ENCODE measurements at places on chromosomes 6 and 20. TPM values are rescaled to one million over a fixed set of nuclear protein-coding genes. Genes with fewer than 3 reads are reported as not detected.

SLPI gene
- total RNA-seq, result 0.13 TPM

OR2B6 gene
- total RNA-seq, result 0.09 TPM

PRICKLE4 gene
- total RNA-seq, result 2.6 TPM

BMP7 gene
- 3.8 TPM for total RNA-seq

BLOC1S5 gene
- total RNA-seq, result 15.7 TPM

MOCS1 gene
- 5.8 TPM for total RNA-seq

DNA sequence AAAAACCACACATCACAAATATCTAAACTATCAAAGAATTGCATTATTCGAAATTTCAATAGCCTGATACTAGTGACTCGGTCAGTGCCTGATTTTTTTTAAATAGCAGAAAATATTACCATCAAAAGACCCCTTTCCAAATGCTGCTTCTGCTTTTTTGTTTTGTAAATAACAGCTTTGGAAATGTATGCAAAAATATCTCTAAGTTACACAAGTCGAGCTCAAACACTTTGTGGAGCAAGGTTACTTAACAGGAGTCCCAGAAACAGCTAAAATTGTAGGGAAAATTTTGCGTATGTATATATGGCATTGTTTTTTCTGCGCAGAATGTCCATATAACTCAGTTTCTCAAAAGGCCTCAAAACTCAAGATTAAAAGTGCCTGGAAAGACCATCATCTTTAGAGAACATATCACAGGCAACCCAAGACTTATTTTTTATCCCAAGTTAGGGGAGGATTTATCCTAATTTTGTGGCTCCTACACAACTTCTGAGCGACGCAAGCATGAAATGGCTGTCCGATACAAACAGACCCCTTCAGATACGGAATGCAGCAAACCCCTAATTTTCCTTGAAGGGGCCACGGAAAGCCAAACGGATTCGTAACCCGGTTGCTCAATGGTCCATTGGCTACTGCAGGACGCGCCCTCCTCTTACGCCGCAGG lies 1.3 kb downstream of the CEP85L start:
- peak overlapping the region; percentile 91 for H3K4me3 ChIP-seq
- H3K36me3 ChIP-seq, result no peaks in the 10 kb centered on the region
- H3K27ac ChIP-seq, result peak overlapping the region; percentile 97
- DNase-seq, result peak; percentile 83
- H3K27me3 ChIP-seq, result no peaks in the 10 kb centered on the region

DNA sequence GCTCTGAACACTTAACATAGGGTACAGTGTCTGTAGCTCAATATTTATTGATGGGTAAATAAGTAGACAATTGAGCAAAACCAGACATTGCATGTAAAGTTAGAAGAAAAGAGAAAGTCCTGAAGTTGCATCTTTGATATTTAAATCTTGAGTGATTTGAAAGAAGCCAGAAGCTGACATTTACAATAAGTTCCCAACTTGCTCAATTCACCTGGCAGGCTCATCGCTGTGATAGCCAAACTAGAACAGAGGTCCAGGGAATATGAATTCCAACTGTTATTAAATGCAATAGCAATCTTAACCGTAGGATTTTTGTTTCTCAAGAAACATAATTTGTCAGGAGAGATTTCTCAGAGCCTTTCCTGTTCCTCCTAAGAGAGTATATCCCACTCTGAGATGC lies 65.9 kb upstream of the EDN1 start:
- DNase-seq, result peak; percentile 76
- no peaks in the 10 kb centered on the region for H3K27me3 ChIP-seq
- no peak overlapping the region for H3K27ac ChIP-seq

GRCh38 chr6:122400462-122401089 lies 1.1 kb downstream of the HSF2 start:
- peak overlapping the region; percentile 23 for H3K27ac ChIP-seq
- H3K4me1 ChIP-seq, result peaks cover 2% of the 10 kb centered on the region
- H3K27me3 ChIP-seq, result no peaks in the 10 kb centered on the region
- no peak for DNase-seq
- H3K4me3 ChIP-seq, result peak overlapping the region; percentile 97

DNA sequence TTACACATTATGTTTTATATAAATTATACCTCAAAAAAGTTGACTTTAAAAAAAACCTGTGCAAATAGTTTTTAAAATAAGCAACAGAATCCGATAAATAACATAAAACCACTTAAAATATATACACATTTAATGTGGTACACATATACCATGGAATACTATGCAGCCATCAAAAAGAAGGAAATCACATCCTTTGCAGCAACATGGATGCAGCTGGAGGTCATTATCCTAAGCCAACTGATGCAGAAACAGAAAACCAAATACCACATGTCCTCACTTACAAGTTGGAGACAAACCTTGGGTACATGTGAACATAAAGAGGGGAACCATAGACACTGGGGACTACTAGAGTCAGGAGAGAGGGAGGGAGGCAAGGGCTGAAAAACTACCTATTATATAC lies 4.0 kb upstream of the DEFB121 start:
- no peak overlapping the region for H3K27ac ChIP-seq
- H3K4me3 ChIP-seq, result no peak overlapping the region
- H3K4me1 ChIP-seq, result no peaks in the 10 kb centered on the region
- no peak for DNase-seq
- no peaks in the 10 kb centered on the region for H3K36me3 ChIP-seq
- no peaks in the 10 kb centered on the region for H3K27me3 ChIP-seq

DNA sequence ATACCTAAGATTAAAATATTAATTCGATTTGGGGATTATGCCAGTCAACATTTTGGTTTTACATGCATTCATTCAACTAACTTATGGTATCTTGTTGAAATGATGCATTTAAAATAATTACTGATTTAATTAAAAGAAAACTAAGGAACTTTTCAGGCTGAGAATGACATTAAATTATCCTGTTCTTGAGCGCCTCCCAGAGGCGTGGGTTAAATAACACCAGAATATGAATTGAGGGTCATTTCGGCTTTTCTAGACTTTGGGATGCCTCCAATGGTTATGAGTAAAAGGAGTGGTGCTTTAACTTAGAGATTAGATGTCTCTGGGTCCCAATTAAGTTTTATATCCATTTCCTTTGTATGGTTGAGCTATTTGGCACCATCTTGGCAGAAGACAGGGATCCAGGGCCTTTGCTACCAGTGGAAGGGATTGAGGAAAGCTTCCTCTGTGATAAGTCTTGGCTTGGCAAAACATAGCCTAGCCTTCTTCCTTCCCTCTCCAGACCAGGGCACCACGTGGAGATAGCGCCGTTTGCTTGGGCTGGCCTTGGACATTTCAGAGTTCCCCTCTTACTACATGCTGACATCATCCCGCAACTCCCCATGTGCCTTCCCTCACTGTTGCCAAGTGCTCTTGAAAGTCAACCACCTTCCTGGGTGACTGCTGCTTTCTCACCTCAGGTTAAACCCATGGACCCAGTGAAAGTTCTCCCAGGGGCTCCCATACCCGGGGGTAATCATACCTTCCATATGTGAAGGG lies 28.7 kb downstream of the GNAS start:
- H3K36me3 ChIP-seq, result peaks cover 19% of the 10 kb centered on the region
- peaks cover 59% of the 10 kb centered on the region for H3K4me1 ChIP-seq
- DNase-seq, result no peak
- peak overlapping the region; percentile 21 for H3K27ac ChIP-seq

- H3K27me3 ChIP-seq, result peaks cover 8% of the 10 kb centered on the region
- DNase-seq, result no peak
- peaks cover 27% of the 10 kb centered on the region for H3K4me1 ChIP-seq
- no peak overlapping the region for H3K27ac ChIP-seq
Measured at GRCh38 chr20:62665153-62665754, 23.0 kb downstream of the SLCO4A1 start.

DNA sequence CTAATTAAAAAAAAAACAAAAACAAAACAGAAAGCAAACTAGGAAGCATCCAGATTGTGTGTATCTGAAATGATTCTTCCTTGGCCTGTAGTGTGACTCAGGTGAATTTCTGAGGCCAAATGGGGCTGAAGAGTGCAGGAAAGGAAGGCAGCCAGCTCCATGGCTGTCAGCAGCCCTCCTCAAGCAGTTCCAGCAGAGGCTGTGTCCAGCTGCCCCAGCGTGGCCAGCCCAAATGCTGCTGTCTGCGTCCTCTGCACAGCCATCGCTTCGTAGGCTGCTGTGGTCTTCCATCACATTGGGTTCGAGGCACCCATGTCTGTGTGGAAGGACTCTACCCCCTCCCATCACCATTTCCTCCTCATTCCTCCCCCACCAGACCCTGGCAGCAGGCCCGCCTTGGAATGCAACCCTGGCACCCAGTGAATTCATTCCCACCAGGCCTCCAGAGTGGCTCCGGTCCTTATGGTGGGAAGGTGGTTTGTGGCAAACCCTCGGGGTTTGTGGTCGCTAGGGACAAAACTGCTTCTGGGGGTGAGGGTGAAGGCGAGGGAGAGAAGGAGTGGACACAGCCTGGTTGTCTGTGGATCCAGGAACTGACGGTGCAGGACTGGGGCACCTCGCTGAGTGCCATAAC lies 81.5 kb downstream of the MYLK4 start:
- no peaks in the 10 kb centered on the region for H3K36me3 ChIP-seq
- peaks cover 6% of the 10 kb centered on the region for H3K4me1 ChIP-seq
- H3K27ac ChIP-seq, result no peak overlapping the region
- no peak for DNase-seq
- H3K27me3 ChIP-seq, result no peaks in the 10 kb centered on the region

DNA sequence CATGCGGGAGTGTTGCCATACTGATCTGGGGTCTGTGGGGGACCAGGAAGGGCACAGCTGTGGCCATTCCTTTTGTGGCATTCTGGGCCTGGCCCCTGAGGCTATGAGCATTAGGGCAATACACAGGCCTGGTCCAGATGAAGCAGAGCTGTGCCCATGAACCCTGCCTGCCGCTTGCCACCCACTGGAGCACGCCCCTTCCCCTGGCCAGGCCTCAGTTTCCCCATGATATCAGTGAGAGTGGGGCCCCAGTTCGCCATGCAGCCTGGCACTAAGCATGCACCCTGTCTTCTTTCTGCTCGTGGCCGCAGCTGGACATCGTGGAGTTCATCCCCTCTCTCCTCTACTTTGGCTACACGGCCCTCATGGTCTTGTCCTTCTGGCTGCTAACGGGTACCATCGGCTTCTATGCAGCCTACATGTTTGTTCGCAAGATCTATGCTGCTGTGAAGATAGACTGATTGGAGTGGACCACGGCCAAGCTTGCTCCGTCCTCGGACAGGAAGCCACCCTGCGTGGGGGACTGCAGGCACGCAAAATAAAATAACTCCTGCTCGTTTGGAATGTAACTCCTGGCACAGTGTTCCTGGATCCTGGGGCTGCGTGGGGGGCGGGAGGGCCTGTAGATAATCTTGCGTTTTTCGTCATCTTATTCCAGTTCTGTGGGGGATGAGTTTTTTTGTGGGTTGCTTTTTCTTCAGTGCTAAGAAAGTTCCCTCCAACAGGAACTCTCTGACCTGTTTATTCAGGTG lies 42.4 kb downstream of the PLAGL2 start:
- H3K27me3 ChIP-seq, result no peaks in the 10 kb centered on the region
- no peak overlapping the region for H3K4me3 ChIP-seq
- no peak for DNase-seq
- peaks cover 63% of the 10 kb centered on the region for H3K36me3 ChIP-seq
- no peaks in the 10 kb centered on the region for H3K4me1 ChIP-seq

DNA sequence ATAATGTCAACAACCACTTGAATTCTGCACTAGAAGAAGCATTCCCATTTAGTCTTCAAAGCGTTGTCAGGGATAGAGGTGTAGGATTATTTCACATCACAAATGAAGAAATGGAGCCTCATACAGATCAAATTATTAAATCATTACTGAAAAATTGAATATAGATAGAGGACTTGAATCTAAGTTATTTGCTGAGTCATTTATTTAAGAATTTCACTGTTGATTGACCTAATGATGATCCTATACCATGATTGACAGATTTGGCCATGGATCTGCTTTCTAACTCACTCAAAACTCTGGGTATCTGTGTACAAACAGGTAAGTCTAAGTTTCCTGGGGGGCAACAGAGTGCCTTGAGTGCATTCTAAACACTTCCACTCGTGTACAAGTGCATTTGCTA lies 215.9 kb downstream of the BTBD3 start:
- no peak for DNase-seq
- no peak overlapping the region for H3K27ac ChIP-seq
- H3K36me3 ChIP-seq, result no peaks in the 10 kb centered on the region
- no peak overlapping the region for H3K4me3 ChIP-seq
- H3K4me1 ChIP-seq, result no peaks in the 10 kb centered on the region

DNA sequence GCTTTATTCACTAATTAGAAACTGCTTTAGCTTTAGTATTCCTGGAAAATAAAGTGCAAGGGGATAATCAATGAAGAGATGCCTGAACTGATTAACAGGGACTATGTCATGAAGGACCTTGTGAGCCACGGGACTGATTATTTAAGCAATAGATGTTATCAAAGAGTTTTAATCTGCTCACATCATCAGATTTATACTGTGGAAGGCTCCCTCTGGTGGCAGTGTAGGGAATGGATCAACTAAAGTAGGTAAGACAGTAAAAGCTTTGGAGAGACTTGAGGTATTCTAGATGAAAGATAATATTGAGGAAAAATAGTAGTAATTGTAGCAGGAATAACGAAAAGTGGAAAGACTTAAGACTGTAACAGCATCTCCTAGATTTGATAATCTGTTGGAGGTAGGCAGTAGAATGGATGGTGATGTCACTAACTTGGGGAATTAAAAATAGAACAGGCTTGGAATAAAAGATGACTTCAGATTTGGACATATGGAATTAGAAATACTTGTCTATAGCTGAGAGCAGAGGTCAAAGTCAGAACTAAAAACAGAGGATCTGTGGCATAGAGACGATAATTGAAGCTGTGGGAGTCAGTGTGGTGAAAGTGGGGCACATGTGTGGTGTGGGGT lies 80.3 kb upstream of the HTR1E start:
- H3K27ac ChIP-seq, result no peak overlapping the region
- no peak overlapping the region for H3K4me3 ChIP-seq

DNA sequence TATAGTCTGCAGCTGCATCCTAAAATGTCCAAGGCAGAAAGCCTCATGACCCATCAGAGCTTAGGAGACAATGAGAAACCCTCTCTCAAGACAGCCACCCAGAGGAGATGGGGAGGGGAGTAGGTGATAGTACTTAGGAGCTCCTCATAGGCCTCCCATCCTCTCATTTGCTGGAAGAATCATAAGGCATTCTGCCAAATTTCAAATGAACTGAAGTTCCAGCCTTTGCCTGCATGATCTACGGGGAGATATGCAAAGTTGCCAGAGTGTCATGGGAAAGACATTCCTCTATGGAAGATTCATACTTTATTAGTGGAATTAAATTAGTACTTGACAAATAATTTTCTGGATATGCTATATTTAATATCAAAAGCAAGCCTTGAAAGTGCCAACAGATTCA lies 194.1 kb upstream of the GJE1 start:
- peak; percentile 9 for DNase-seq
- H3K27ac ChIP-seq, result no peak overlapping the region
- no peaks in the 10 kb centered on the region for H3K4me1 ChIP-seq
- no peak overlapping the region for H3K4me3 ChIP-seq

DNA sequence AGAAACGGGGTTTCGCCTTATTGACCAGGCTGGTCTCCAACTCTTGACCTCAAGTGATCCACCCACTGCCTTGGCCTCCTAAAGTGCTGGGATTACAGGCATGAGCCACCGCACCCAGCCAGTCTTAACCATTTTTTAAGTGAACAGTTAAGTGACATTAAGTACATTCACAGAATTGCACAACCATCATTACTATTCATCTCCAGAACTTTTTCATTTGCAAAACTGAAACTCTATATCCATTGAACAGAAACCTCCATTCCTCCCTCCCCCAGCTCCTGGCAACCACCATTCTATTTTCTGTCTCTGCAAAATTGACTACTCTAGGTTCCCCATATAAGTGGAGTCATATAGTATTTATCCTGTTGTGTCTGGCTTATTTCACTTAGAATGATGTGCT lies 59.7 kb downstream of the PLCB4 start:
- H3K4me1 ChIP-seq, result peaks cover 3% of the 10 kb centered on the region
- H3K27ac ChIP-seq, result no peak overlapping the region
- no peak overlapping the region for H3K4me3 ChIP-seq
- DNase-seq, result no peak

Data from muscle of leg (tissue), 16 donors.